GM23338 (cell line): ENCODE measurements at places on chromosomes 5 and 9. TPM values are rescaled to one million over a fixed set of nuclear protein-coding genes. Genes with fewer than 3 reads are reported as not detected.

Gene ZBTB43
- 11.8 and 12.7 TPM in 2 replicates for total RNA-seq

GRCh38 chr5:76422742-76423141 is 19.7 kb downstream of the IQGAP2 start:
- no peak for DNase-seq

Gene PHF24
- total RNA-seq: 0.14 and 0.19 TPM in 2 replicates

GRCh38 chr9:98986866-98987651 is 43.4 kb downstream of the COL15A1 start:
- no peak for DNase-seq

GRCh38 chr5:175819090-175819425 is 52.3 kb upstream of the CPLX2 start:
- DNase-seq: no peak

- no peak for DNase-seq
Measured at GRCh38 chr9:20373263-20373662, 249.0 kb downstream of the MLLT3 start.

DNA sequence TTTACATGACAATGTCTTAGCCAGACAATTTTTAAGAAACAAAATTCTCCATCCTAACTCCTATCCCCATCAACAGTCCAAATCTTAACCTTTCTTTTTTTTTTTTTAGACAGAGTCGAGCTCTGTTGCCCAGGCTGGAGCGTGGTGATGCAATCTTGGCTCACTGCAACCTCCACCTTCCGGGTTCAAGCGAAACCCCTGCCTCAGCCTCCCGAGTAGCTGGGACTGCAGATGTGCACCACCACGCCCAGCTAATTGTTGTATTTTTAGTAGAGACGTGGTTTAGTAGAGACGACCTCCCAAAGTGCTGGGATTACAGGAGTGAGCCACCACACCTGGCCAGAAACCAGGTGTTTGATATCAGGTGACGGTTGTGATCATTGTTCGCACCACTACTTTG is 10.2 kb downstream of the ABL1 start:
- DNase-seq: no peak

DNA sequence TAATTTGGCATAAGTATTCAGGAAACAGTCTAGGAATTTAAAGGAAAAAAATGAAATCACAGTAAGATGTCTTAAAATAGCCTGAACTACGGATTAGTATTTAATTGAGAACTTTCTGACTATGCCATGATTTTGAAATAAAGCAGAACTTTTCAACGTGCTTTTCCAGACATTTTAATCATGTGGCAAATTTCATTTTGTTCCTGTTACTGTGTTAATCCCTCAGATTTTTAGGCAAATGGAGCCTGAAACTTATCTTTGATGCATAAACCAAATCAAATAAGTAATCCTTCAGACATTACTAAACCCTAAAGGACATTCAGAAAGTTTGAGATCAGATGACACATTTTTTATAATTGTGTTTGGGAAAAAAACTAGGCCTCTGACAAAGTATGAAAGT is 75.7 kb downstream of the FBN2 start:
- no peak for DNase-seq

GRCh38 chr5:78280261-78280660 is 14.2 kb downstream of the AP3B1 start:
- DNase-seq: no peak

DNA sequence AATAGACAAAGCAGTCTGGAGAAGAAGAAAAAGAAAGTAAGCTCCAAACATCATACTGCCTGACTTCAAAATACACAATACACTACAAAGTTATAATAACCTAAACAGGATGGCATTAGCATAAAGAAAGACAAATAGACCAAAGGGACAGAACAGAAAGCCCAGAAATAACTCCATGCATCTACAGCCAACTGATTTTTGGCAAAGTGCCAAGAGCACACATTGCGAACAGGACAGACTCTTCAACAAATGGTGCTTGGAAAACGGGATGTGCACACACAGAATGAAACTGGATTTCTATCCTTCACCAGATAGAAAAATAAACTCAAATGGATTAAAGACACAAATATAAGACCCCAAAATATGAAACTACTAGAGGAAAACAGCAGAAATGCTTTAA is 66.6 kb upstream of the SPATA31E1 start:
- no peak for DNase-seq

GRCh38 chr9:35540315-35540714 is 50.4 kb downstream of the RUSC2 start:
- no peak for DNase-seq

GRCh38 chr5:138527170-138527569 is 15.9 kb downstream of the ETF1 start:
- no peak for DNase-seq

DNA sequence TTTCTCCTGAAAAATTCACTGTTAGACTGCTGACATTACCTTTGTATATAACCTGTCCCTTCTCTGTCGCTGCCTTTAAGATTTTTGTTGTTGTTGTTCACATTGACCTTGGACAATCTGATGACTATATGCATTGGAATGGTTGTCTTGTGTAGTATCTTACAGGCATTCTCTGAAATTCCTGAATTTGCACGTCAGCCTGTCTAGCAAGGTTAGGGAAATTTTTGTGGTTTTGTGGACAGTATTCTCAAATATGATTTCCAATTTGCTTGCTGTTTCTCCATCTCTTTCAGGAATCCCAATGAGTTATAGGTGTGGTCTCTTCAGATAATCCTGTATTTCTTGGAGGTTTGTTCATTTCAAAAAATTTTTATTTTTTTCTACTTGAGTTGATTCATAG is 140.8 kb downstream of the PRR16 start:
- no peak for DNase-seq

- DNase-seq: no peak
Measured at GRCh38 chr5:52876456-52876855, 88.7 kb downstream of the ITGA1 start.
